Stimulated activated CD4-positive, alpha-beta T cell treated with anti-CD3 and anti-CD28 coated beads, Interleukin-12 subunit alpha, Interleukin-12 subunit beta, amount 100 ng/mL, for 48 hours (primary cell): ENCODE measurements at places on chromosomes 6 and 20.

DNA sequence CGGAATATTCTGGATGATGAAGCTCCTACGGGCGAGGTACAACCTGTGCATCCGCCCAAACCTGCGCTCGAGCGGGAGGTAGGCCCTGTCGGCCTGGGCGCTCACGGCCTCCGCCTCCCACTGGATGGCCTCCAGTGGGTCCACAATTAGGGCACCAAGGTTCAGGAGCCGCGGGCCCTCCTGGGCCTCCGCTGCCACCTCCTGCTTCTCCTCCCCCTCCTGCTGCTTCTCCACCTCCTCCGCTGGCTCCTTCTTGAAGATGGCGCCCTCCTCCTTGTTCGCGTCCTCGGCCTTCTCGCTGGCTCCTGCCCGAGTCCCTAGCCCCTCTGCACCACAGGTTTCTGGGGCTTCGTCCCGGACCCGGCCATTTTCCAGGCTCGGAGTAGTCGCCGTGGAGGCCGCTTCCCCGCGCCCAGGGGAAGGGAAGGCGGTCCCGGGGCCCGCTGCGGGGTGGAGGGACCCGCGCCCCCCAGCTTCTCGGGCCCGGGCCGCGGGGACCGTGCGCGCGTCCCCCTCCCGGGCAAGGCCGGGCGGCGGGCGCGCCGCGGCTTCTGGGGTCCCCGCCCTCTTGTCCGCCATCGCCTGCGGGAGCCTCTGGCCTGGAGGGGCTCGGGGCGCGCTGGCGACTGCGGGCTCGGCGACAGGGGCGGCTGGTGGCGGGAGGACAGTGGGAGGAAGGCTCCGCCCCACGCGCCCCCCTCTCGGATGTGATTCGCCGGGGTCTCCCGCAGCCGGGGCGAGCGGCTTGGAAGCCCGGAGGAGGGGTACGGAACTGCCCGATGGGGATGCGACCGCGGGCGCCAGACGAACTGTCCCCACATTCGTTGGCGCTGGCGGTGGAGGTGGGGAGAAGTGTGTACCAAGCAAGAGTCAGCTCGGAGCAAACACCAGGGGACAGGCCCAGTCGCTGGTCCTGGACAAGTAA is 17.6 kb downstream of the PLAGL2 start:
- DNase-seq = peak; percentile 33

DNA sequence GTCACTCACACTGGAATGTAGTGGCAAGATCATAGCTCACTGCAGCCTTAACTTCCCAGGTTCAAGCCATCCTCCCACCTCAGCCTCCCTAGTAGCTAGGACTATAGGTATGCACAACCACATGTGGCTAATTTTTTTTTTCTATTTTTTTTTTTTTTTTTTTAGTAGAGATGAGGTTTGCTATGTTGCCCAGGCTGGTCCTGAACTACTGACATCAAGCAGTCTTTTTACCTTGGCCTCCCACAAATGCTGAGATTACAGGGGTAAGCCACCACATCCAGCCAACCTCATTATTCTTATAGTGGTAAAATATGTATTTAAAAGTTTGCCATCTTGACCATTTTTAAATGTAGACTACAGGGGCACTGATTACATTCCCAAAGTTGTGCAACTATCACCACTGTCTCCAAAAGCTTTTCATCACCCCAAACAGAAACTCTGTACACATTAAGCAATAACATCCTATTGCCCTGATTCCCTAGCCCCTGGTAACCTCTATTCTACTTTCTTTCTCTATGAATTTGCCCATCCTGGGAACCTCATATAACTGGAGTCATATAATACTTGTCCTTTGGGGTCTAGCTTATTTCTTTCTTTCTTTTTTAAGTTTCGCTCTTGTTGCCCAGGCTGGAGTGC is 268.0 kb upstream of the JARID2 start:
- no peak for DNase-seq

- DNase-seq = no peak
These were observed 268.3 kb downstream of the CD109 start for GRCh38 chr6:73964241-73964854.

DNA sequence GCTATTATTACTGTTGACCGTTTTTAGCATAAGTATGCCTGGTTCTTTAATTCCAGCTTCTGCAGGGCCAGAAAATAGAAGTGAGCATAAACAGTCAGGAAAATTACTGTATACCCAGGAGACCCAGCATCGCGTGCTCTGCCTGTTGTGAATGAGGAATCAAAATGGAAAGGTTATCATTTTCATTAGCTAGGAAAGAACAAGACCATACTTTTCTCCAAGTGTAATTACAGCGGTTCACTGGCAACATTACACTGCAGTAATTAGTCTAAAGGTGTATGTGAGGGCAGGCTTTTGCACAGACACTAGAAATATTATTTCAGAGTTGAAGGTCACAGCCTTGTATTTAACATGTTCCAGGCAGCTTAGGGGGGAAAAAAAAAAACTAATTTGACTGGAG is 403.8 kb upstream of the SOX4 start:
- no peak for DNase-seq

- no peak for DNase-seq
These were observed 32.6 kb downstream of the MAP7 start for GRCh38 chr6:136517582-136517981.

DNA sequence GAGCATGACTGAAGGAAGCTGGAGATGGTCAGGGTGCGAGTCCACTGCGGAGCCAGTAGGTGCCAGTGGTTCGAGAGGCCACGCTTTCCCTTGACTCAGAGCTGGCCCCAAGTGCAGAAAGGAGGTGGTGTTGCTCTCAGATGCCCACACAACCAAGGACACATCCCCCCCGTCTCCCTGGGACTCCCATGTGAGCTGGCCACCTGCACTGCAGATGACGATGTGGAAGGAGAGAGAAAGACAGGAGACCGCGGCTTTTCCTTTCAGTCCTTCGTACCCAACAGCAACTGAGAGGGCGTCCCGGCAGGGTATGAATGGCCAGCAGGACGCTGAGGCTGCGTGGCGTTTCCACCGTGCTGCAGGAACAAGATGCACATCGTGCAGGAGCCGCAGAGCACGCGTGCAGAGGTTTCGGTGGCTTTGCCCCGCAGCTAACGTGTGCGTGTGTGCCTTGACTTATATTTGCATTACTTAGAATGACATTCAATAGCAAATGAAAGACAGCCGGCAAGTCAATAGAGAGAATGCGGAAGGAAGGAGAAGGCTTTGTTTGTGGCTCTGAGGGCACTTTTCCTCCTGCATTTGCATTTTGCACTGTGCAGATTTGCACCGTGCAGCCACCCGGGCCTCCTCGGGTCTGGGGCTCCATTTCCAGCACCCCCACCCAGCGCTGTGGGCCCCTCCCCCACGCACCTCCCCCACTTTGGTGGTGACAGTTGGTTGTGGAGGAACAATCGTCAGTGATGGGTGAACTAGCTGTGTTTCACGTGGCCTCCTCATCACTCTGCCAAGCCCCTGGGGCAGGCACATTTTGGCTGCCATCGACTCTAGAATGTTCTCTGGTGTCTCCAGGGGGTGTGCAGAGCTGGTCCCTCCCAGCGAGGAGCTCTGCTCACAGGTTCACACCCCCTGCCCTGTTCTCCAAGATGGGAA is 26.4 kb upstream of the BHLHE23 start:
- no peak for DNase-seq

DNA sequence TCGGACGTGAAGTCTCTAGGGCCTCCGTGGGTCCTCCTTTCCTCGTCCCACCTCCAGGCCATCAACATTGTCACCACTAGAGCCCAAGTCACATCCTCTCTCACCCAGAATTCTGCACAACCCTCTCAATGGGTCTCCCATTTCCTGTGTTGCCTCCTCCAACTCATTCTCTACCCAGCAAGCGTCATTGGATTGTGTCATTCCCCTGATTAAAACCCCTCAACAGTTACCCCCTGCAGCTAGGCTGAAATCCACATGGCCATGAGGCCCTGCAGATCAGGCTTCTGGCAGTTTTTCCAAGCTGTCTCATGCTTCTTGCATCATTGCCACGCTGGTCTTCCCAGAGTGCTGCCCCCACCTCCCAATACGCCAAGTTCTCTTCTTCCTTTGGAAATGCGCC is 12.9 kb upstream of the FAM210B start:
- no peak for DNase-seq

DNA sequence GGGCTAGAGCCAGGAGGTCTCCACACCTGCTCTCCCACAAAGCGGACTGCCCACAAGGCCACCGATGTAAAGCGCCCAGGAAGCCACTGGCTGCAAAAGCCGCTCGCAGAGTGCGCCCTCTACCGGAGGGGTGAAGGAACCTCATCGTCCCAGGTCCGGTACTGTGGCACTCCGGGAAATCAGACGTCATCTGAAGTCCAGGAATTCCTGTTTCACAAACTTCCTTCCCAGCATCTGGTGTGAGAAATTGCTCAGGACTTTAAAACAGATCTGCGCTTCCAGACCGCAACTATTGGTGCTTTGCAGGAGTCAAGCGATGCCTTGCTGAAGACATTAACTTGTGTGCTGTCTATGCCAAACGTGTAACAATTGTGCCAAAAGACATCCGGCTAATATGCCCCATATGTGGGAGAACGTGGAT is 115.1 kb upstream of the ARID1B start:
- peak; percentile 31 for DNase-seq

DNA sequence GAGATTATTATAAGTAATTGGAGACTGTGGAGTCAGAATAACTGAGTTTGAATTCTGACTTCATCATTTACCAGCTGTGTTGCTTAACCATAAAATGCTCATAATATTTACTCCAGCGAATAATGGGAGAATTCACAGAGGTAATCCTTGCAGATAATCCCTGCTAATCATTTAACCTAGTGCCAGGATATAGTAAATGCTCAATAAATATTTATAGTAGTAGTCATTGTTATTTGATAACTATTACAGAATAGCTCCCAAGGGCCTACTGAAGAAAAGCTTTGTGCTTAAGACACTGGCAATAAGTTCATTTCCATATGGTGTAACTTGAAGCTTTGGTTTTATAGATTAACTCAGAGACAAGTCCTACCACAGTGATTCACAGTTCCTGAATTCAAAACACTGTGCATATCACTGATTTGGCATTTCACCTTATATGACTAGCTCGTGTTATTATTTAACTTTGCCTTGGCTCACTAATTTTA is 208.8 kb upstream of the PLCB4 start:
- no peak for DNase-seq

GRCh38 chr6:118740372-118740771 is 89.0 kb upstream of the CEP85L start:
- no peak for DNase-seq

DNA sequence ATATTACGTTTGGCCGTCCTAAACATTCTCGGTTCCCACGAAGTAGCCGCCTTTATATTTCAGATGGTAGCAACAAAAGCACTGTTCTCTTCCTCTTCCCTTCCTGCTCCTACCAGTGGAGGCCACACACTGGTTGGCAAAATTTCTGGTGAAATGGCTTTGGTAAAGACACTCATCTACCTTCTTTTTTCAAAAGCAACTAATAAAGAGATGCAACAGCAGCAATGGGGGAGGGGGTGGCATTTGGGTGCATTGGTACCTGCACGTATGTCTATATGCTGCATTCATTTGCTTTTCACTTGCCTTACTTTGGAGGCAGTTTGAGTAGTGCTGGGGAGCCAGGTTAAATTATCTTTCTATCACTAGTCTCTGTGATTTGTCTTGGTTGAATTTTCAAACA is 6.0 kb downstream of the POU3F2 start:
- no peak for DNase-seq

- no peak for DNase-seq
These were observed 103.7 kb downstream of the SLX4IP start for GRCh38 chr20:10538768-10539167.

DNA sequence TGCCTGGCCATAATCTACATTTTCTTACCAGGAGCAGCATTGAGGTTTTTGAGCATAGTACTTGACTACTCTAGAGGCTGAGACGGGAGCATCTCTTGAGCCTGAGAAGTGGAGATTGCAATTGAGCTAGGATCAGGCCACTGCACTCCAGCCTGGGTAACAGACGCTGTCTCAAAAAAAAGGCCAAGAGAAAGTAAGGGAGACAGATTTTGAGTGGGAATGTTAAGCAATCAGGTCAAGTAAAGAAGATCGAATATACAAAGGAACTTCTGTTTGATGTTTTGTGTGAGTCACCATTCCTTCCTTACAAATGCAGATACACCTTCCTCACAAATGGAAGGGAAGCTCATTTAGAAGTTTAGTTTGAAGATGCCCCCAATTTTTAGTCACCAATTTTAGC is 4.4 kb downstream of the PNRC1 start:
- DNase-seq = no peak
